ENCODE measurements at places on chromosomes 6 and 20. TPM values are rescaled to one million over a fixed set of nuclear protein-coding genes. Genes with fewer than 3 reads are reported as not detected.
A peak's percentile ranks its signal among the peaks of the same experiment; 100 is the strongest.

The F13A1 gene
- 0.06 TPM for total RNA-seq

The SLC24A3 gene
- not detected for total RNA-seq

The SNAP25 gene
- total RNA-seq = 0.80 TPM

The WDR46 gene
- total RNA-seq = 362 TPM

The HFE gene
- total RNA-seq = 2.0 TPM

The DDX43 gene
- not detected for total RNA-seq

The CLDN20 gene
- total RNA-seq = 0.54 TPM

The C6orf89 gene
- 38.7 TPM for total RNA-seq

The TTBK1 gene
- not detected for total RNA-seq

The GRM4 gene
- total RNA-seq = 0.06 TPM

The OOEP gene
- total RNA-seq = not detected

The ACTL10 gene
- total RNA-seq = 0.18 TPM

- no peak for DNase-seq
Measured at GRCh38 chr6:151015101-151015700, 149.7 kb downstream of the MTHFD1L start.

GRCh38 chr6:134593887-134594286 is 276.0 kb upstream of the SGK1 start:
- no peak for DNase-seq

DNA sequence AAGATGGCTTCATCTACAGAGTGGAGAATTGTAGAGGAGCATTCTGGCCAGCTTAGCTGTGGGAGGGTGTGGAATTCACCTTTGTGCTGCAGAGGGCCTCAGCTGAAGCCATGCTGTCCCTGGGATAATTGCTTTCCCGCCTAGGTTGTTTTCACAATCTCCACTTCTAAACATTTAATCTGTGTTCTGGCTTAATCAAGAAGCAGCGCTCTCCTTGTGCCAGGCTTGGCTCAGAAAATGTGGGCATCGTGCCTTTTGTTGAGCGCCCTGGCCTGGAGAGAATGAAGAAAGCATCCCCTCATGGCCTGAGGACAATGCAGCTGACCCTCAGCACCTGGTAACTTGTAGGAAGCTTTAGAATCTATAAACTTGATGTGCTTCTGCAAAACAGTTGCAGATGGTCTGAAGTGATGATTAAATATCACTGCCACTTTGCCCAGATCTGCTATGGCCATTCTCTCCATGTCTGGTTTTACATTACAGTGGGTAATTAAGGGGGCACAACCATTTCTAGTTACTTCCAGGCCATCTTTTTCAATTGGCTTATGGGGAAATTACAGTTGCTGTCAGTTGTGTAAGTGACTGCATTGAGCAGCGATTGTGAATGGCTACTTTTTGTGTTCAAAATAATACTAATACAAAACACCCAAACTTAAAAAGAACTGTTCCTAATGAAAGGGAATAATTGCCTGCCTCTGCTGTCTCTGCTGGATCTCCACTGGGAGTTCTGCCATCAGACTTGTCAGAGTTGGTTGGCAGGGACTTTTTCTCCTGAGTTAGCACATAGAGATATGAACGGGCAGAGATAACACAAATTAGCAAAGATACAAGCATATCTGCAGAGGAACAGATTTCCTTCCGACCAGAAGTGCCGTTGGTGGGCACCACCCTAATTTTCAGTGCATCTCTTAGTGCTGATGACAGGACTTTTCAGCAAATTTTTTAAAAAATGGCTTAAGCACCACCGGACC is 18.4 kb downstream of the CTNNBL1 start:
- DNase-seq = no peak

DNA sequence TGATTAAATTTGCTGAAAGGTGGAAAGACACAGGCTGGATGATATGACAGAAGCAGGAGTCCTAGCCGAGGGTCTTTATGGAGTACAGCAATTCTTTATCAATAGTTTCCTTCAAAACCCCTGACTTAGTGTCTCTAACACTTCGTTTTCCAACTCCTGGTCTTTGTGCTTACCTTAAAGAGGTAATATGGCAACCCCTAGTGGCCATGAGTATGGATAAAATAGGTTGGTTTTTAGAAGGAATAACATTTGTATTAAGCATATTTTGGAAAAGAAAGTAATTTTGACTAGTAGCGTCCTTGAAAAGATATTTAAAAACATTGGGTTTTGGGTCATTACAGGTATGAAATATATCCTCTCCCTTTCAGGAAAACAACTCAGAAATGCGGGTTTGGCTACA is 51.9 kb downstream of the VGLL2 start:
- peak; percentile 26 for DNase-seq

DNA sequence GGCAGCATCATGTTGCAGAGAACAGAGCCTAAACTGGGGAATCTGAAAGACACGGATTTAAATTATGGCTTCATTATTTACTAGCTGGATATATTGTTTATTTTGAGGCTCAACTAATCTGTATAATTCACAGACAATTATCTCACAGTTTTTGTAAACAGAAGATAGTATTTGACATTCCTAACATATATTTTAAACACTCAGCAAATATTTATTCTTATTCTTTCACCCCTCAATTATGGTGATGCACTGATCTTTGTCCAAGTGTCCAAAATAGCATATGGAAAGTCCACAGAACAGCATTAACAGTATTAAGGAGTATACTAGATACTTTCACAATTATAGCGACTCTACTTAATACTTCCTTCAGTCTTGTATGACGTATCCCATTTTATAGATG is 257.0 kb downstream of the ADGRG6 start:
- DNase-seq = no peak

GRCh38 chr6:107064579-107065065 is 36.6 kb downstream of the MTRES1 start:
- DNase-seq = peak; percentile 85

- peak; percentile 72 for DNase-seq
Measured at GRCh38 chr6:33898771-33899170, 95.0 kb upstream of the MLN start.

DNA sequence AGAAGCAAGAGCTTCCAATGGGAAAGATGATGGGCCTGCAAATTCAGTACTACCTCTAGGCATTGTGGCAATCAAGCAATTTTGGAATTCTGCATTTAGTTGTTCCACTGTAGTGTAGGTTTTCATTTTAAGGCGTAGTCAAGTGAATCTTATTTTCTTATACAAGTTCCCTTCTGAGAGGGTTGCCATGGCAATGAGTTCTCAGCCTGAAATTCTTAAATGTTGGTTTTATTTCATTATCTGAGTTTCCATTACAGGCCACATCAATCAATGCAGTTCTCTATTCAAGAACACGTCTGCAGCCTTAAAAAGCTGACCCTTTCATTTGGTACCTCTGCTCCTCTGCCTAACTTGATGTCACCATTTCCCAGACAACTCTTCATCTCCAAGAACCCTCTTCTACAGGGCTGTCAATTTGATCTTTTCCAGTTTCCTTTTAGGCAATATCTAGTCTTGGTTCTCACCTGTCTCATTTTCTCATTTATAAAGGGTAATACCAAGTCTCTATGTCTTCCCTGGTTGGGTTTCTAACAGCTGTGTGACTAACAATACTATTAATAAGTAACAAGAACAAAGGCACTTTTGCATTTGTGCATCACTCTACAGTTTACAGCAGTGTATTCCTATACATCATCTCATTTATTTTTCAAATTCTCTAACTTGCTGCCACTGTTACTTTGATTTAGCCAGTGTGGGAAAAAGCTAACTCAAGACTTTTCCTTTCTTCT is 898.2 kb upstream of the FLRT3 start:
- DNase-seq = no peak

DNA sequence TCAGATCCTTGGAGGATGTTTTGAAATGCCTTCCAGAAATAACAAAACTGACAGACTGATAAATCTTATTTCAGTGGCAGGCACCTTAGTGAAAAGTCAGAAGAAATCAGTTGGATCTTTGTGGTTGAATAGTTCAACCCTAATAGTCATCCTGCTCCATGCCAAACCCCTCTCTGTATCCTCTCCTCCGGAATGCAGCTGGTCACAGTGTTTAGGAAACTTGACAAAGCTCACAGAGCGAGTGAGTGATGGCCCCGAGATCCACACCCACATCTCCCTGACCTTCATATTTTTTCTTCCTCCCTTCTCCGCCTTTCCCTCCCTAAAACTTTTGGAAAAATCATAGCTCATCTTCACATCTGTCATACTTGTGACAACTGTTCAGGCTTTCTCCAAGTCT is 464.8 kb upstream of the CDH4 start:
- DNase-seq = peak; percentile 39

DNA sequence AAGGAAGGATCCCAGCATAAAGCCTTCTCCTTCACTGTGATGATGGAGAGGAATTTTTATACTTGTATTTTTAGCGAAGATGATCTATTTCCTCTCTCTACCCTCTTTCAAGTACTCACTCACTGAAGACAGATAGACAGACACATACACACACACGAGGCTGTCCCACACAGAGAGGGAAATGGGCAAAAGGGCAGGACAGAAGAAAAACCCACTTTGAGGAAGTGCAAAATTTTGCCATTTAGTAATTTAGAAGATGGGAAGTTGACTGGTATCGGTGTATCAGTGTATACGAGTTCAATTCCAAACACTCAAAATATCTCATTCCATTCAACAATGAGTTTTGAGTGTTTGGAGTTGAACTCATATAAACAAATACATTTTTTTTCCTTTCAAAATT is 30.9 kb downstream of the HEBP2 start:
- no peak for DNase-seq

DNA sequence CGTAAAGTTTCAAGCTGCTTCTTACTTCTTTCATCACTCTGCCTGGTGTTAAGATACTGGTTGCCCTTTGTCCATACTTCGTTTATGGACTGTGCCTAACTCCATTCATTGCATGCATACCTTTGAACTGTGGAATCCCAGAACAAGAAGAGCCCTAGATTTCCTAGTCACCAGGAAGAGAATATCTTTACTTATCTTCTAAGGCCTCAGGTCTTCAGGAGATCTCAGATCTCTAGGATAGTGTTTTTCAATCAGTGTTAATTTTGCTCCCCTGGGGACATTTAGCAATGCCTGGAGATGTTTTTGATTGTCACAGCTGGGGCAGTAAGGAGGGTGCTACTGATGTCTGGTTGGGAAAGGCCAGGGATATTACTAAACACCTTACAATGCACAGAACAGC is 35.5 kb upstream of the GJA1 start:
- no peak for DNase-seq

- DNase-seq = peak; percentile 73
Measured at GRCh38 chr6:2434116-2434515, 188.7 kb upstream of the GMDS start.

GRCh38 chr6:91435630-91436029 is 848.8 kb upstream of the MAP3K7 start:
- DNase-seq = peak; percentile 0

- DNase-seq = no peak
Measured at GRCh38 chr20:46689754-46690085, 476 bp upstream of the TP53RK start.

DNA sequence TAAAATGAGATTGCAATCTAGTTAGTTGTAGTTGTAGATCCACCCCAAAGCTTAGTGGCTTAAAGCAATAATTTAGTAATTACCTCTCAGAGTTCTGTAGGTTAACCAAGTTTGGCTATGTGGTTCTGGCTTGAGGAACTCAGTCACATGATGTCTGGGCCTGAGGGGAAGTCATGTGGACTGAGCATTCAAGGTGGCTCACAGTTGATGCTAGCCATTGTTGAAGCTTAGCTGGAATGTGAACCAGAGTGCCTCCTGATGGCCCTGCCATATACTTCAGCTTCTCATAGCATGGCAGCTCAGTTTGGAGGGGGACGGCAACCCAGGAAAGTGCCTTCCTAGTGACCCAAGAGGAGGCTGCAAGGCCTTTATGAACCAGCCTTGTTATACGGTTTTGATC is 263.2 kb upstream of the RNF217 start:
- DNase-seq = no peak
